HS-27A (cell line): ENCODE measurements at places on chromosomes 13 and 19.

DNA sequence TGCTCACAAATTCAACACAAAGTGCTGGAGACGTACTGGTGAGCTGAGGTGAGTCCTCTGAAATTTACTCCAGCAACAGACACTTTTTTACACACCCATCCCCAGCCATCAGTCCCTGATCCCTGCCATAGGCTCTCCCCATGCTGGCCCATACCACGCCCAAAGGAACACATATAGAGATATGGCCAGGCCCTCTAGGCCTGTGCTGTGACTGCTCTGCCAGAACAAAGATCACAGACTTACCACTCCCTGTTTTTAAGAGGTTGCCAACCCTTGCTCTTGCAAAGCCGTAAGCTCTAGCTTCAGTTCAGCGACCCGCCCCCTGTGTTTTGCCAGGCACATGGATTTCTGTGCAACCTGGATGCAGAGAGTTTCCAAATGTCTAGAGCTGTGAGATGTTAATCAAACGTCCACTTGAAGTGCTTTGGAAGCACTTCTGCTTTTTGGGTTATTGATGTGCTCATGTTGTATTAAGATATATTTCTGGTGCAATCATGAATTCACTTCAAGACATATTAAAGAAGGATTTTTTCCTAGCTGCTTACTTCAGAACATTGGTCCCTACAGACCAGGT lies 59.7 kb downstream of the DLEU7 start:
- no peak for DNase-seq

DNA sequence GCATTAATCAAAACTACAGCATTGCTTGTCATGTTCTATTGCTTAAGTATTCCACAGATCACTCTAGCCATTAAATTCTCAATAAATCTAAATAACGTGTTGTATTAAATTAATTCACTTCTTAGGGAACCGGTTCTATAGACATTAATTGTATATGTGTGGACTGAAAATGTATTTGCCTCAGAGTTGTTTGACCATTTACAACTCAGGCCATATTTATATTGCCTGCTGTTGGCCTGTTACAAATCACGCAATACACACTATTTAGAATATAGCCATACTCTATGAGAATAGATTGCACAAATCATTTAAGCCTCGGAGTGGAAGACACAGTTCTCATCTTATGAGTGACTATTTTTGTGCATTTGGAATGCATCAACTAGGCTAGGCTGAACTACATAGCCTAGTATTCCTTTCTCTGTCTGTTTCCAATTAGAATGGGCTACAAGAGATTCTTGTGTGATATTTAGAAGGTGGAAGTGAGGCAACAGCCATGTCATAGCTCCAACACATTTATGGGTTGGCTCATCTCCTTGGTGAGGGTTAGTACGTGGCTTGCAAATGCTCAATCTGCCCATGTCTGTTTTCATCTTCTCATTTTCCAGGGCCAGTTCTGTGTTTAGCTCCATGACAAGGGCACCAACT lies 1116.1 kb downstream of the PCDH9 start:
- DNase-seq, result no peak

GRCh38 chr19:10961073-10961860 lies 437 bp downstream of the SMARCA4 start:
- no peak for DNase-seq

DNA sequence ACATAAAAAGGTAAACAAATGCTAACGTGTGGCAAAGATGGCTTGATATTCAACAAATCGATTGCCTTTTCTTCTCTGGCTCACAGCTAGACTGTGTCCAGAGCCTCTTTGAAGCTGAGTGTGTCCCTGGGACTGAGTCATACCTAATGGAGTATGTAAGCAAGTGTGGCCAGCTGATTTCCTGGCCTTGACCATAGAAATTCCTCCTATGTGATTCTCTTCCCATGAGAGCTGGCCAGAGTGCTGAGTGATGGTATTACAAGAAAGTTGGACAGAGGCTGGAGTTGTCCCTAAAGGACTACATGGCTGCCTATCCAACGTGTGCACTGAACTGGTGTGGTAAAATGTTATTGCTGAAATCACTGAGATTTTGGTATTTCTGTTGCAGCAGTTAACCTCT lies 320.1 kb upstream of the SLC10A2 start:
- no peak for DNase-seq

- DNase-seq, result no peak
Observed at GRCh38 chr19:58396691-58397532, 1.5 kb downstream of the RNF225 start.

- peak; percentile 54 for DNase-seq
Observed at GRCh38 chr19:44689290-44690130, 9.4 kb upstream of the CEACAM16 start.

DNA sequence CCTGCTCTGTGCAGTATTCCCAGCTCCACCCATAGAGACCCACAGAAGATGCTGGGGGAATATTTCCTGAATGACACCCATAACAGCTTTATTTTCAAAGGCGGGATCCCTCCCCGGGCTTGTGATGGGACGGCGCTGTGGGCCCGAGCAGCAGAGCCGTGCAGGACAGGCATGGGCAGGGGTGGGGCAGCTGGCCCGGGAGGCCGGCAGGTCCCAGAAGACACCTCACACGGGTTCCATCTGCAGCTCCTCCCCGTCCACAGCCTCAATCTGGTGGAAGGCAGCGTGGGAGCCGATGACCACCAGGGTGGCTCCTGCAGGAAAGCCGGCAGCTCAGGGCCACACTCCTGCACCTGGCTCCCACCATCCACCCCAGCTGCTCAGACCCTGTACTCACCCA lies 2.5 kb downstream of the RABAC1 start:
- DNase-seq, result no peak

- no peak for DNase-seq
Observed at GRCh38 chr13:104057861-104058260, 991.6 kb upstream of the SLC10A2 start.

- DNase-seq, result no peak
Observed at GRCh38 chr19:37572203-37572602, 22.4 kb downstream of the ZNF571 start.

- DNase-seq, result no peak
Observed at GRCh38 chr19:36528921-36529518, 949 bp upstream of the ZNF260 start.

DNA sequence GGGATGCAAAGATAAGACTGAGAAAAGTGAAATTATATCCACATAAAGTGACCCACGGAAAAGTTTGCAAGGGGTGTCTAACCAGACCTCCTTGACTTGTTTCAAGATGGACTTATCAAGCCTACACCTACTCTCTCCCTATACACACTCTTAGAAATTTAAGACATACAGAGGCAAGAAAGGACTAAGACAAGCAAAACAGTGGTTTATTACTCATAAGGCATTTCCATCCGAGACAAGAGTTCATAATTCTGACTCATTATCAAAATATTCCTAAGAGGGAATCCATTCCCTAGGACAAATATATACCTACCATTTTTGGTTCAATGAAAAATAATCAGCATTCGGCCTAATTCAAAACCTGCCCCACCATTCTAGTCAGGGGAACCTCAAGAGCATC lies 232.6 kb upstream of the GPC6 start:
- DNase-seq, result peak; percentile 29

DNA sequence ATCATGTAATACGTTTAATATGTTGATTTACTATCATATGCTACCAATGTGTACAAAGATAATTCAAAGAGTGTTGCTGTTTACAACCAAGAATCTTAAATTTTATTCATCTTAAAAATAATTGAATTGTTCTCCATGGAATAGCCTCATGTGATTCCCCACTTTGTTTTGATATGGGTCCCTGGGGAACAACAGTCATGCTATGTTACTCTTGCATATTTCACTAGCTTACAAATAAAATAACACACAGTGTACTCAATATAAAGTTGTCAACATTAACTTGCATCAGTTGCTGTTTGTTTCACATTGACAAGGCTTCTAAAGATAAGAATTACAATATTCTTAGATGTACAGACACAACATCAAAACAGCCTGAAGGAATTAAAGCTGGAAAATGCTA lies 2.3 kb downstream of the ENOX1 start:
- no peak for DNase-seq

- DNase-seq, result no peak
Observed at GRCh38 chr19:4988770-4989251, 19.9 kb downstream of the KDM4B start.

DNA sequence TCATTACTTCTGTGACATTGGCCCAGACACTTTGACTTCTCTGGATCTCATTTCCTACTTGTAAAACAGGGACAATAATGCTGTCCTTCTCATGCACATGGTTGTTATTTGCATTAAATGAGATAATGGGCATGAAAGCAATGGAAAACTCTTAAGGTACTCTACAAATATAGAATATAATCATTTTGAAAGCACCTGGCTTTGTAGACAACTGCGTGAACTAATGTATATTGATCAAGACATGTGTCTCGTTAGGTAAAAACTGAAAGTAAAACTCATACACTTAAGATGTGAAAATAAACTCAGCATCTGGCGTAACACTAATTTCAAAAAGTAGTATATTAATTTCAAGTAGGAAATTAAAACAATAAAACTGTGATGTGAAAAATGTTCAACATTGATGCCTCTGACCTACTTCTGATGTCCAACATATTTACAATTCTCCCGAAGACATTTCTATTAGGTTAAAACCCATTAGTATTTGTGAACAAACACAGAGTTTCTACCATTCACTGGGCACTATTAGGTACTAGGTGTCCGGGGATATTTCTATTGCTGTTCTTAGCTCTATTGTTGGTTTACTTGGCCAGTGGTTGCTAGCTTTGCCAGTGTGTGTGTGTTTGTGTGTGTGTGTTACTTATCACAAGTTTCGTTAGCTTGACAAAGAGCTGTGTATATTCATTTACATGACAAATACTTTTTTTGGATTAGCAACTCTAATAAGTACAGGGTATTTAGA lies 220.5 kb downstream of the KCNRG start:
- DNase-seq, result no peak

DNA sequence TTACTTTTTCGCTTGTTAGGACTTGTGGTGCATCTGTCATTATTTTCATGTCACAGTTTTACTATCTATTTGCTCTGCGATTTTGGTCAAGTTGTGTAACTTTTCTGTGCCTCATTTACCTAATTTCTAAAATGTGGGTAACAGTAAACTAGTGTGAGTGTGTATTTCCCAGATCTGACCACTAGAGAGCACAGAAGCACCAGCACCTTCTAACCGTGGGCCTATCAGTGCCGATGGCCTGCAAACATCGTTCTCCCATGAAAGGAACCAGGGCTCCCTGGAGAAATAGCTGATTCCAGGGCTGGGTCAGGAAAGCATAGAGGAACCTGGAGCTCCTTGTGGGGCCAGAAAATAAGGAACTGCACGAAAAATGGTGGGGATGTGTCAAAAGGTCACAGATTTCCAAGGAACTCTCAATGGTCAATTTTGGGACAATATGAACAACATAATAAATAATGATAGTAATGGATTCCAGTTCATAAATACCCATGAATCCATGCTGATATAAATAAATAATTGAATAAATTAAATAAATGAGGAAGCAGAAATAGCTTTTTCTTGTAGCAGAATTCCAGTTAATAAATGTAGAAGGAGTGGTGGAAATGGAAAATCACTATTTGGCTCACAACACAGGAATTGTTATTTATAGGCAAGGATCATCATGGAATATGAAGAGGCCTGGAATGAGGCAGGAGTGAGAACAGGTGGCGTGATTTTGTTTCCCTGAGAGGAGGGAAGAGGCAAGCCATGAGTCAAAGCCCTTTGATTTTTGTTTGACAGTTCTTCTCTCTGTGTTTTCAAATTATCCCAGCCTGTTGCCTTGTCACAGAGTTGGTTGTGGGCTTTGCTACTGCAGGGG lies 31.1 kb downstream of the CEACAM8 start:
- DNase-seq, result no peak

- DNase-seq, result no peak
Observed at GRCh38 chr13:49646688-49647087, 18.4 kb downstream of the ARL11 start.

GRCh38 chr13:99565478-99566124 lies 64.3 kb downstream of the TM9SF2 start:
- DNase-seq, result no peak

DNA sequence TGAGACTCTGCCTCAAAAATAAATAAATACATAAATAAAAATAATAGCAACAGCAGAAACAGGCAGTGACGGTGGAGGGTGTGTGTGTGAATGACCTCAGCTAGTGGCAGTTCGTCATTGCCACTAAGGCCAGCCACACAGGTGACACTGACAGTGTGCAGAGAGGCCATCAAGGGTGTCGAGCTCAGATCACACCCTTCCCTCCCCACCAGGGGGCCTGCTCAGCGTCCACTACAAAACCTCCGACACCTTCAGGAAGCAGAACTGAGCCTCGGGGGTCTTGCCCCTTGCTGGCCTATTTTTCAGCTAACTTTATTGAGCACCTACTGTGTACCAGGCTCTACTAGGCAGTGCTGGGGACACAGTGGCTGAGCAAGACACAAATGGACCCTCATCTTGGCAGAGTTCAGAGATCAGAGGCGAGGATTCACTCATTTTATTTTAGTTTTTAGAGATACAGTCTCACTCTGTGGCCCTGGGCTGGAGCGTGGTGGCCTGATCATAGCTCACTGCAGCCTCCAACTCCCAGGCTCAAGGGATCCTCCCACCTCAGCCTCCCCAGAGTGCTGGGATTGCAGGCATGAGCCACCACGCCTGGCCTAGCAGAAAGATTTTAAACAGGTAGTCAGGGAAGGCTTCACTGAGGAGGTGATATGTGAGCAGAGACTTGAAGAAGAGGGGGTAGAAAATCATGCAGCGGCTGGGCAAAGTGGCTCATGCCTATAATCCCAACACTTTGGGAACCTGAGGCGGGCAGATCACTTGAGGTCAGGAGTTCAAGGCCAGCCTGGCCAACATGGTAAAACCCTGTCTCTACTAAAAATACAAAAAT lies 30.3 kb upstream of the SEMA6B start:
- DNase-seq, result no peak

GRCh38 chr19:15330801-15331418 lies 1.4 kb downstream of the BRD4 start:
- no peak for DNase-seq

GRCh38 chr19:41928754-41929535 lies 696 bp upstream of the ERFL start:
- no peak for DNase-seq

DNA sequence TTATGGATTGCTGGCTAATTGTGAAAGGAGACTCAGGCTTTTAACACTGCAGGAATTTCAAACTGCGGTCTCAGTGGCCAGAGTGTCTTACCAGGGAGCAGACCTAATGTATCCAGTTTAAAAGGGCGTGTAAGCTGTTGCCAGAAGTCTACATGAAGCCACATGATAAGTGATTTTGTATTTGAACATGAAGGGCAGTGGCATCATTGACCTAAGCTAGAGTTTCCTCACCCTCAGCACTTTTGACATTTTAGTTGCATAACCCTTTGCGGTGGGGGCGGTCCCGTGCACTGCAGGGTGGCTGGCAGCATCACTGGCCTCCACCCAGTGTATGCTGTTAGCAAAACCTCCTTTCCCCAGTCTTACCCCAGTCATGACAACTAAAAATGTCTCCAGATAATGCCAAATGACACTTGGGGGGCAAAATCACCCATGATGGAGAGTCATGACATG lies 23.7 kb upstream of the GPR18 start:
- DNase-seq, result no peak

- no peak for DNase-seq
Observed at GRCh38 chr19:14416817-14417231, 2.3 kb downstream of the DDX39A start.

DNA sequence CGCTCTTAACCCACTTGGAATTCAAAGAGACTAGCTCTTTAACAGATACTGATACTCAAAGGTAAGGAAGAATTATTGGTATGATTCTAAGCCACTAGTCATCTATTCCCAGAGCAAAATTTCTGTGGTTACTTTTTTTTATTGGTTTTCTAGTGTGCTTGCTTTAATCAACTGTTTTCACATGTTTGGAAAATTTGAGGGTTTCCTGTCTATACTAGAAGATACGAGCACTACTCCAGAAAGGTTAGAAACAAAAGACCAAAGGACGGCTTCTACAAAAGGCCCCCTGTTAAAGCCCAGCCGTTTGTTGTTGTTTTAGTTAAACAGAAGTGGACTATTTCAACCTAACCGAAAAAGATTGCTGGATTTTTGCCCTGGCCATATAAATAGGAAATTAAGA lies 18.5 kb upstream of the LPAR6 start:
- no peak for DNase-seq
